Activated CD4-positive, CD25-positive, alpha-beta regulatory T cell (primary cell): ENCODE measurements at places on chromosomes 3 and 15.

DNA sequence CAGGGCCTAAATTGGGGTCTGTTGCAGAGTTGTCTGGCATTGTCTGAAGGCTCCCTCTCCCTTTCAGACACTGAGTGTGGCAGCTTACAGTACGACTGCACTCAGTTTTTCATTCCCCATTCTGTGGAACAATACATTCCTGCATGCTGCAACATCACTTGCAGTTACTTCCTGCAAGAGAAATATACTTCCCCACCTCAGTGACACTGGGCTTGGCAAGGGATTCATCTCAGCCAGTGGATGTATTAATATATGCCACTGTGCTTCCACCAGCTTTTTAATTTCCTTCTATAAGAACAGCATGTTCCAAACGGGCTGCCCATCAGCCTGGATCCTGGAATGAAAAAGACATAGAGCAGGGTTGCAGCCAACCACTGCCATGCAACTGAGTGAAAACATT lies 23.1 kb downstream of the B3GALNT1 start:
- no peak for DNase-seq

DNA sequence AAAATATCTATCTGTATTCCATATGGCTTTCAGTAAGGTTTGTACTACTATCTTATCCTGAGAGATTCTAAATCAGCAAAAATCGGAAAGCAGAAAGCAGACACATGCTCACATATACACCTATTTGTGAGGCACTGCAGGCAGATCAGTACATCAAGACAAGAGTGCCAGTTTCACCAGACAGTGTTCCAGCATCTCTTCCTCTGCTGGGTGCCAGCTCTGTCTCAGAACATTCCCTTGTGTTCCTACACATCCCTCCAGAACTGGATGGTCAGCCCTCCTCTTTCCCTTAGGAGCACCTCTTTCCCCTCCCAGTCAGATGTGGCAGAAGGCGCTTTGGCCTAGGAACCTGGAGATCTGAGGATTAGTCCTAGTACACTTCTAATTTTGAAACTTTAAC lies 121.3 kb upstream of the IL12A start:
- no peak for DNase-seq

DNA sequence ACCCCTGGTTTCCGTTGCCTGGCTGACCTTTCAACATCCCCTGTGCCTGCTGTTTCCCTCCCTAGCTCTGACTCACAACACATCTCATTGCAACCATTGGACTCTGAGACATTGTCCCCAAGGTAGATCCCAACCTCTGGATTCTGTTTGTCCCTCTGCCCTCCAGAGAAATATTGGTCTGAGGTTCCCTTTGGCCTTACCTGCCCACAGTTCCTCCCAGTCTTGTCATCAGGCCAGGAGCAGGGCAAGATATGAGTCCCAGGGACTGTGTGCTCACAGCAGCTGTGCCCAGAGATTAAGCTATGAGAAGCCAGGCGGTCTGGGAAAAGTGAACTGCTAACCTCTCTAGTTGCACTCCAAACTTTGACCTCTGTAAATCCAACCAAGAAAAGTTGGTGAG lies 168.2 kb upstream of the NR2F2 start:
- DNase-seq, result no peak

DNA sequence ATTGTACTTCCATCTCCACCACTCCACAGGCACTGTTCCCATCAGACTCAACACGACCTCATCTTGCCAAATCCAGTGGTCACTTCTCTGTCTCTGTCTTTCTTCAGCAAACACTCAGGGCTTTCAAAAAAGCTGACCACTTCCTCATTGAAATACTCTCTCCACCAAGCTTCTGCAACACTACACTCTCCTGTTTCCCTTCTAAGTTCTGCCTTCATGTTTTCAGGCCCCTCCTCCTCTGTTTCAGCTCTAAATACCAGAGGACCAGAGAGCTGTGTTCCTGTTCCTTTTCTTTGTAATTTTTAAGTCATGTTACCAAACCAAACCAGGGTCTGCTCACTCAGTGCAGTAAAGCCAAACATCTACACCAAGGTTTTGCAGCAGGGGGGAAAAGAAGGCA lies 33.8 kb upstream of the ACP3 start:
- DNase-seq, result no peak

DNA sequence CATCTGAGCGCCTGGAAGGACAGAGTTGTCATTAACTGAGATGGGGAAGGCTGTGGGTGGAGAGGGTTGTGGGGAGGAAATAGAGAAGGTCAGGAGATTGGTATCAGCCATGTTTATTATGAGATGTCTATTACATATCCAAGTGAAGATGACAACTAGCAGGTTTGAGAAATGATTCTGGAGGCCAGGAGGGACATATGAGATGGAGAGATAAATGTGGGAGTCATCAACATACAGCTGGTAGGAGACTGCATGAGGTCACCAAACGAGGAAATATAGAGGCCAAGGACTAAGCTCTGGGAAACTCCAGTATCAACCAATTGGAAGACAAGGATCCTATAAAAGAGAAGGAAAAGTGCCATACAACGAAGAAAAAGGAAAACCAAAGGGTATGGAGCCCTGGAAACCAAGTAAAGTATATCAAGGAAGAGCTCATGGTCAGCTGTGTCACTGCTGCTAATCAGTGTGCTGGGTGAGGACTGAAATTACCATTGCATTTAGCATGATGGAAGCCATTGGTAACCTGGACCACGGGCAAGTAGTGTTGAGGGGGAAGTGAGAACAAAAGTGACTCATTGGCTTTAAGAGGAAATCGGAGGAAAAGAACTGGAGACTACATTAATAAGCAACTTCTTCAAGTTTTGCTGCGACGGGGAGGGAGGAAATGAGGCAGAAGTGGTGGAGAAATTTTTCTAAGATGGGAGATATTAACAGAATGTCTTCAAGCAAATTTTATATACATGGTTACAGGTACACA lies 14.0 kb upstream of the UACA start:
- no peak for DNase-seq

- DNase-seq, result no peak
Observed at GRCh38 chr3:100517276-100517675, 24.9 kb downstream of the TMEM45A start.

- no peak for DNase-seq
Observed at GRCh38 chr3:70890020-70890394, 577.6 kb upstream of the MDFIC2 start.

DNA sequence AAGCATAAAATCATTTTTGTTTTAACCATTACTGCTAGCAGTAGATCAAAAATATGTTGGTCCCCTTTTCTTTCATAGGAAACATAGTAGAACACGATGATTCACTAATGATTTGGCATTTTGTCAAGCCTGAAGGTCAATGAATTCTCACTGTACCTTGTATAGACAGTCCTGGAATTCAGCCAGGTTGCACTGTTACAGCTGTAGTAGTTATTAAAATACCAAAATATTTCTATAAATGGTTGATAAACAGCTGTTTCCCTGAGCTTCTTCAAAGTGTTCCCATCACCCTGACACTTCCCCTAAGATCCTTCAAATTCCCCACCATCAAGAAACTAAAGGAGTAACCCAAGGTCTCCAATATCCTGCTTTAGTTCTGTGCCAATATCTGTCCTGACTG lies 200.9 kb downstream of the ATP8B4 start:
- no peak for DNase-seq

- no peak for DNase-seq
Observed at GRCh38 chr15:81443040-81443820, 69.2 kb upstream of the TMC3 start.

DNA sequence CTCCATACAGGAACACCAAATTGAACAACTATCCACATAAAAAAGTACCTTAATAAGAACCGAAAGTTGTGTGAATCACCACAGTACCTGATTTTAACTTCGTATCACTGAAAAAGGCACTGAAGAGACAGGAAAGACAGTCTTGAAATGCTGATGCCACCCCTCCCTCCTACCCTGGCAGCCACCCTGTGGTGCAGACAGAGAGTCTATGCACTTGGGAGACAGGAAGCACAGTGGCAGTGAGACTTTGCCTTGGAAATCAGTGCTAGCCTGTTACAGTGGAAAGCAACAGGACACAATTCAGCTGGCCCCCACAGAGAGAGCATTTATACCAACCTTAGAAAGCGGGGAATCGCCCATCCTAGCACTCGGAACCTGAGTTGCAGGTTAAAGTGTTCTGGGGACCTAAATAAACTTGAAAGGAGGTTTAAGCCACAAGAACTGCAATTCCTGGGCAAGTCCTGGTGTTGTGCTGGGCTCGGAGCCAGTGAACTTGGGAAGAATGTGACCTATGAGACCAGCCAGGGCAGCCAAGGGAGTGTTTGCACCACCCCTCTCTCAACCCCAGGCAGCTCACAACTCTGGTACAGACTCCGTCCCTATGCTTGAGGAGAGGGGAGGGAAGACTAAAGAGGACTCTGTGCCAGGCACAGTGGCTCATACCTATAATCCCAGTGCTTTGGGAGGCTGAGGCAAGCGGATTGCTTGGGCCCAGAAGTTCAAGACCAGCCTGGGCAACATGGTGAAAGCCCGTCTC lies 240.1 kb downstream of the ISL2 start:
- DNase-seq, result no peak

GRCh38 chr15:37015035-37015434 lies 85.3 kb downstream of the MEIS2 start:
- no peak for DNase-seq

- no peak for DNase-seq
Observed at GRCh38 chr15:72365844-72366243, 10.0 kb downstream of the HEXA start.

- no peak for DNase-seq
Observed at GRCh38 chr3:57953576-57953975, 54.6 kb upstream of the FLNB start.

DNA sequence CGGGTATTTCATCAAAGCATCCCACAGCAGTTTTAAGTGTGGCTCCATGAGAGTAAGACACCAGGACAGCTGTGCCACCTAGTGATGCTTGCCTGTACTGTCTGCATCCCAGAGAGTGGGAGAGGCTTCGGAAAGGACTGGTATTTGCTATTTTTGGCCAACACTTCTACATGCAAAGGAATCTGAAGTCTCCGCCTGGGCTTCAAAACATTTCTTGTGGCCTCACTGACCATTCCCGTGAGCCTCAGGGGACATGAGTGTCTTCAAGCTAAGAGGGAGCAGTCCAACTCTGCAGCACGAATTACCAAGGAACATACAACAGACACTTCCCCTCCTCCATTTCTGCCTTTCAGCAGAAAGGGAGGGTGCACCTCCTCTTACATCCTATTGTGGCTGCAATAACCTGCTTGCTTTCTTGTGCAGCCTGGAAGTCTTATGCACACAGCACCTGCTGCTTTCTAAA lies 177.5 kb downstream of the RORA start:
- no peak for DNase-seq

GRCh38 chr3:177658354-177658753 lies 461.1 kb upstream of the TBL1XR1 start:
- no peak for DNase-seq

GRCh38 chr15:67506775-67507747 lies 13.9 kb upstream of the C15orf61 start:
- no peak for DNase-seq

GRCh38 chr3:134083626-134084241 lies 54.0 kb upstream of the SLCO2A1 start:
- DNase-seq, result no peak

DNA sequence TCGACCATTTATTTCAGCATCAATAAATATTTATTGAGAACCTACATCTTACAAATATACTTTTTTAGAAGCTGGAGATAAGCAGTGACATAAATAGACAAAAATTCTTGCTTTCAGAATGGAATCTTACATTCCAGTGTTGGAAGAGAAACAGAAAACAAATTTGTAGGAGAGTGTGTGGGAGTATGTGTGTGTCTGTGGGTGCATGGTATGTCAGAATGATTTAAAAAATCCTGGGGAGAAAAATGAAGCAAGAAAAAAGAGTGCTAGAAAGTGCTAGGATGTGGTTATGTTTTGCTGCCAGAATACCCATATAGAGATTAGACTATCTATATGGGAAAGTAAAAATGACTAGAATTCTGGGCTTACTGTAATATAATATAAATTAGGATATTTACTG lies 561.7 kb upstream of the SGO1 start:
- no peak for DNase-seq

GRCh38 chr3:138862924-138863775 lies 28.4 kb upstream of the PIK3CB start:
- DNase-seq, result no peak

- no peak for DNase-seq
Observed at GRCh38 chr15:93121107-93121506, 32.1 kb upstream of the RGMA start.

- no peak for DNase-seq
Observed at GRCh38 chr3:46930945-46931403, 45.6 kb downstream of the CCDC12 start.

DNA sequence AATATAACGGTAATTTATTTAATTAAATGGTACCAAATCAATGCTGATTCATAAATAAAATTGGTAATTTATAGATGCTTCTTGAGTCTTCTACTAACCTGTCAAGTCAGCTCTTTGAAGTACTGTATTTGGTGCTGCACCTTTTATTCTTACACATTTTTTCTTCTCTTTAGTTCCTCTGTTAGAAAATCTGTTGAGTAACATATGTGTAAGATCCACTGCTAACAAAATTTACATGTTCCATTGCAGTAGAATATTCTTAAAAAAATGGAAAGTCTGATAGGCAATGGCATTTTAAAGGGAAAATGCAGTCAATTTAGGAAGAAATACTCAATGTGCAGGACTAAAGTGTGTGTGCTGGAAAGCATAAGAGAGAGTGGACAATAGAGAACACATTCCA lies 936.6 kb downstream of the ZPLD1 start:
- DNase-seq, result no peak

GRCh38 chr3:182973047-182973446 lies 7.3 kb downstream of the DCUN1D1 start:
- DNase-seq, result no peak

DNA sequence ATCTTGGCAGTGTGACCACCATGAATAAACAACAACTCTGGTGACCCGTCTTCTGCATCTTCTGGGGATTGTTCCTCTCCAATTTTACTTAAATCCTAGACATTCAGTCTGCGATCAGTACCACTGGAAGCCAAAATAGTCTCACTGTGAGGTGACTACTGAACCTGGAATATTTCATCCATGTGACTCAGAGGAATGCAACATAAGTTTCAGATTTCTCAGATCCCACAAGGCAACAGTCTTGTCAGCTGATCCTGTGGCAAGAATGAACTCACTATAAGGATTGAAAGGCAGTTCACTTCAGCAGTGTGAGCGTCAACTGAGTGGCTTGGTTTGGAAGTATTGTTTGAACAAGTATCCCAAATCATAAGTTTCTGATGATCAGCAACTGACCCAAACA lies 13.2 kb downstream of the NSUN3 start:
- no peak for DNase-seq

- DNase-seq, result no peak
Observed at GRCh38 chr3:151796105-151796680, 17.7 kb upstream of the AADAC start.
